Caco-2 (cell line): ENCODE measurements at places on chromosomes 11 and 22.

DNA sequence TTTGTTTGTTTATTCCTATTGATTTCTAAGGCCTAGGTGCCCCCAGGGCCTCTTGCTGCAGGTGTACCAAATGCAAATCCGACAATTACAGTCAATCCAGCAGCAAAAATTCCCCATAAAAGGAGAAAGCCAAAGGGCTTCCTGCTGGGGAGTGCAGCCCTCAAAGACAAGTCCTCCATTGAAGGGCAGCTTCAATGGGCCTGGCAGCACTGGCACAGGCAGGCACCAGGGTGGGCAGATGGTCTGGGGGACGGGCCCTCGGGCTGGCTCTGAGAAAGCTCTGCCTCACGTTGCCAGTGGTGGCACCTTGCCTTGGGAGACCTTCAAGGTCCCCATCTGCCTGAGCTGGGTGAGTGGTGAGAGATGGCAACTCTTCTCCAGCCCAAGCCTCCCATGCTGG lies 128.0 kb downstream of the DSCAML1 start:
- no peak for DNase-seq

DNA sequence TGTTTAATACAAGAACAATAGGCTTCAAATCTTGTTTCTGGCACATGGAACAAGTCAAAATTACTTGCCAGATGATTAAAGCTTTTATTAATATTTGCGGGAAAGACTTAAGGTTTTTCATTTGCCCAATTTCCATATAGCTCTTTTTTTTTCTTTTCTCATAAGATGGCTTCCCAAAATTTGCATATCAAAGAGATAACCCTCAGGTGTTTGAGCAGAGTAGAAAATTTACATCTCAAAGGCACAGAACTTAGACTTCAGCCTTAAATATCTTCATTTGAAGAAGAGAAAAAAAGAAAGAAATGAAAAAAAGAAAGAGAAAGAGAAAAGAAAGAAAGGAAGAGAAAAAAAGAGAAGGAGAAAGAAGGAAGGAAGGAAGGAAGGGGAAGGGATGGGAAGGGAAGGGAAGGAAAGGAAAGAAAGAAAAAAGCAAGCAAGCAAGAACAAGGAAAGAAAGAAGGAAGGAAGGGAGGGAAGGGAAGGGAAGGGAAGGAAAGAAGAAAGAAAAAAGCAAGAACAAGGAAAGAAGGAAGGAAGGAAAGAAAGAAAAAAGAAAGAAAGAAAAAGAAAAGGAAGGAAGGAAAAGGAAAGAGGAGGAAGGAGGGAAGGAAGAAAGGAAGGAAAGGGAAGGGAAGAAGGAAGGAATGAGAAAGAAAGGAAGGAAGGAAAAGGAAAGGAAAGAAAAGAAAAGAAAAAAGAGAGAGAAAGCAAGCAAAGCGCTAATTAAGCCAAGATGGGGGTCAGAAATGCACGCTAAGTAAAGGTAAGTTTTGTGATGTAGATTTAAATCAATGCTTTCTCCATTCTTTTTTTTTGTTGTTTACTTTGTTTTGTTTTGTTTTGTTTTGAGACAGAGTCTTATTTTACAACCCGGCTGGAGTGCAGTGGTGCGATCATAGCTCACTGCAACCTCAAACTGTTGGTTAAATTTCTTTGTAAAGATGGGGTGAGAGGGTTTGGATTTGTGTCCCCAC lies 20.2 kb upstream of the IFITM3 start:
- DNase-seq: no peak

- DNase-seq: peak; percentile 73
Observed at GRCh38 chr11:26649884-26650283, 72.0 kb downstream of the SLC5A12 start.

DNA sequence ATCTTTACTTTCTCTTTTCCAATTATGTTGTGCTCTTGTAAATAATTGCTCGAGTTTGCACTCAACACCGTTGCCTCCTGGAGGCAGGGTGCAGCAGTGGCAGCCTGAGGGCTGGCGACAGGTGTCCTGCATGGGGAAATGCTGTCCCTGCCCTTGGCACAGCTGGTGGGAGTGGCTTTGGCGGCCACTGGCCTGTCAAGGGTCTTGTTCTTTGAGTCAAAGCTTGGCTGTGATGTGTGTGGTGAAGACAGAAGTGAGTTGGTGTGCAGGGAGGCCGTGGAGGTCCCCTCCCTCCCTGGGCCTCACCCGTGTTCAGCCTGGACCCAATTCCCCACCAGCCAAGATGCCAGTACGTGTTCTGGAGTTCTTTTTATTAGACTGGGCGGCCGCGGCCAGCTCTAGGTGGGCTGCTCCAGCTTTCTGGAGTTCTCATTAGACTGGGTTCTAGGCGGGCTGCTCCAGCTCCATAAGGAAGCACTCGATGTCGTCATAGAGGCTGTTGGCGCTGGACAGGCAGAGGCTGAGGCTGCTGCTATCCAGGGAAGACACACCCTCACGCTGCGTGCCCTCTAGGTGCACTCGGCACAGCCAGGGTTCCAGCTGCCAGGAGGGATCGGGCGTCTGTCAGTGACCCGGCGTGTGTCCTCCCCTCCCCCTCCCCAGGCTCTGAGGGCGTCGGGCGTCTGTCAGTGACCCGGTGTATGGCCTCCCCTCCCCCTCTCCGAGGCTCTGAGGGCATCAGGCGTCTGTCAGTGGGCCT lies 3.4 kb downstream of the IRF7 start:
- peak; percentile 67 for DNase-seq

GRCh38 chr22:44816141-44816540 lies 63.8 kb downstream of the ARHGAP8 start:
- no peak for DNase-seq

GRCh38 chr11:114026355-114026754 lies 33.2 kb upstream of the ZBTB16 start:
- DNase-seq: peak; percentile 53

DNA sequence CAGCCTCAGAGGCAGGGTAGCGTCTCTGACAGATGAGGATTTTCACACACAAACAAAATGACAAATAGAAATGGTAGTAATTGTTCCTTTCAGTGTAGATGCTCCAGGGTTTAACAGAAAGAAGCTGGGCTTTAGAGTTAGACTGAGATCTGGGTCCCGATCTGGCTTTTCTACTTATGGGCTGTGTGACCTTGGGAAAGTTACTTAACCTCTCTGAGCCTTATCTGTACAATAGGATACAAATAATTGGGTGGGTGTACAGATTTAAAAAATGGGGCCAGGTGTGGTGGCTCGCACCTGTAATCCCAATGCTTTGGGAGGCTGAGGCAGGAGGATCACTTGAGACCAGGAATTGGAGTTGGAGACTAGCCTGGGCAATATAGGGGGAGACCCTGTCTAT lies 204.9 kb downstream of the CEP164 start:
- no peak for DNase-seq

DNA sequence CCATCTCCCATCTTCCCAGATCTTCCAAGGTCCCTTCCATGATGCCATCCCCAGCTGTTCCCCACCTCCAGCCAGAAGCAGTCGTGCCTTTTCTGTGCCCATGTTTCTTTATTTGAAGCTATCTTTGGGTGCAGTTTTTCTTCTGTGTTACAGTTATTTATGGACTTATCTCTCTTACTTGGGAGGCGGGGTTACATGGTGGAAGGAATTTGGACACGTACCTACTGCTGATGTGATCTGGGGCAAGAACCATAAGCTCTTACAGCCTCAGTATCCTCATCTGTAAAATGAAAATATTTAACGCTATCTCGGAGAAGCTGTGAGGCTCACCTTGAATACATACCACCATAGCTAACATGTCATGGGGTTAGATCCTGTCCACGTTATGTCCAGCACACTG lies 98.9 kb downstream of the ZBTB16 start:
- no peak for DNase-seq

- DNase-seq: peak; percentile 79
Observed at GRCh38 chr22:26679003-26679629, 21.7 kb downstream of the MIAT start.

GRCh38 chr11:61133956-61134662 lies 27.1 kb downstream of the VPS37C start:
- DNase-seq: no peak

GRCh38 chr11:15638386-15638787 lies 523.7 kb downstream of the INSC start:
- DNase-seq: no peak

DNA sequence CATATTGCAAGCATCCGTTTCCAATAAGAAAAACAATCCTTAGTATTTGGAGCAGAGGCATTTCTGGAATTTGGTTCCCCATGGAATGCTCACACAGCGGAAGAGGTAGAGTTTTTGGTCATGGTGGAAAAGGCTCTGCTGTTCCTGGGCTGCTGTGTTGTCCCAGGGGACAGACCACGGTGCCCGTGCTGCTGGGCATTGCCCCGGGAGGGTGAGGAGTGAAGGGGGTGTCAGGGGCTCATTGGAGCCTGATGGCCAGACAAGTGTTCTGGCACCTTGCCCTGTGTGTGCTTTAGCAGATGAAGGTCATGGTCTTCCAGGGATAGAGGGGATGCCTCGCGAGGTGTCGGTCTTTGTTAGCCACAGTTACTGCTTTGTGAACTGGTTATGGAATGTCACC lies 61.2 kb downstream of the MPPED1 start:
- DNase-seq: no peak

- DNase-seq: no peak
Observed at GRCh38 chr11:11997049-11997322, 11.4 kb downstream of the DKK3 start.

- DNase-seq: no peak
Observed at GRCh38 chr11:78427615-78428265, 10.1 kb upstream of the GAB2 start.

- DNase-seq: no peak
Observed at GRCh38 chr11:113001709-113002108, 40.5 kb downstream of the NCAM1 start.

- no peak for DNase-seq
Observed at GRCh38 chr22:49589301-49589700, 238.4 kb downstream of the BRD1 start.

DNA sequence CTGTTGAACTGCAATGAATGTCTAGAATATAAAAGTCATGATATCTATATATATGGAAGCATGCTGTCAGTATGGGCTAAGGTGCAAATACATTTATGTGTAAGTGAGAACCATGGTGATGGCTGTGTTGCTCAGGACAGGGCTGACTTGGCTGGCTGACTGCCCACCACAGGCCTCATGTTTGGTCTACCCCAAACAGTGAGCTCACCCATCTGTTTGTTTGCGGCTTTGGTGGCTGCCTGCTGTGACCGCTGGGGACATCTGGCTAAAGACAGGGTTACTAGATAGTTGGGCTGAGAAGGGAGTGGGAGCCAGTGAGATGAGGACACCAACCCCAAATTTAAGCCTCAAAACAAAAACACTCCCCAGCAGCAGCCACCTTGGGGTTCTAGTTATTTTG lies 6.3 kb downstream of the CD44 start:
- DNase-seq: no peak

GRCh38 chr11:117722082-117722481 lies 74.9 kb downstream of the DSCAML1 start:
- no peak for DNase-seq

DNA sequence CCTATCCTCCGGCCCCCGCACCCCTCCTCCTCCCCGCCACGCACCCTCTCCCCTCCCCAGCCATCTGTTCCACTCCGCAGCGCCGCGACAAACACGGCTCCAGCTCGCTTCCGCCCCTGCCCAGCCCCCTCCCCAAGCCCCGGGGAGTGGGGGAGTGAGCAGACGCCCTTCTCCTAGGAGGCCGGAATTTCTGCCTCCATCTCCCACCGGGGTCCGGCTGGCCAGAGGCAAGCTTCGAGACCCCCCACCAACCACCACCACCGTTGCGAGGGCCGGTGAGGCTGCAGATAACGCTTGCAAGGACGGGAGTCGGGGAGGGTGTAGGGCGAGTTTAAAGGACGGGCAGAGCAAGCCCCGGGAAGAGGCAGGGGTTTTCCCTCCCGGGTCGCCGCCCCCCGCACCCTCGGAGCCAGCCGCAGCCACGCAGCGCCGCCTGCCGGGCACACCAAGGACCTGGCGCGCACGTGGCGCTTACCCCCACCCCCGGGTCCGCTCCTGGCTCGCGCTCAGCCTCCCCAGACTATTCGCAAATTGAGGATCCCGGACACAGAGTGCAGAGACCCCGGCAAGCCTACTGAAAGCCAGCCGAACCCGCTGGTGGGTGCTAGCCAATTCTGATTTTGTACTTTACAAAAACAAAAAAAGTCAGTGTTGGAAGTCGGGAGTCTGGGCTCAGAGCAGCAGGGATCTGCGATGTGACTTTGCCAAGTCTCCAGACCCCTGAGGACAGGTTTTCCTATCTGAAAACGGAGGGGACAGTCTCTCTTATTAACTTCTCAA lies 22.6 kb downstream of the RTN4RL2 start:
- DNase-seq: no peak

DNA sequence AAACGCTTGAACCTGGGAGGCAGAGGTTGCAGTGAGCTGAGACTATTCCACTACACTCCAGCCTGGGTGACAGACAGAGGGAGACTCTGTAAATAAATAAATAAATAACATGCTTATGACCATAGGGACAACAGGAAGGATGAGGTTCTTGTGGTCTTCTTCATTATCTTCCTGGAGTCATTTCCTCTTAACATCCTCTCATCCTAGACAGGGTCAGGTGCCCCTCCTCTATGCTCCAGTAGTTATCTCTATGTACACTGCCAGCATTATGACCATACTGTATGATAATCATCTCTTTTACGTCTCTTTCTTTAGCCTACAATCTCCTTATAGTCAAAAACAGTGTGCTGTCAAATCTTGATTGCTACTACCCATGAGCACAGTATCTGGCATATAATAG lies 17.7 kb downstream of the RAB30 start:
- DNase-seq: no peak

- peak; percentile 92 for DNase-seq
Observed at GRCh38 chr11:17560281-17561110, 13.4 kb downstream of the OTOG start.

GRCh38 chr11:16897470-16898061 lies 116.6 kb downstream of the PLEKHA7 start:
- no peak for DNase-seq

DNA sequence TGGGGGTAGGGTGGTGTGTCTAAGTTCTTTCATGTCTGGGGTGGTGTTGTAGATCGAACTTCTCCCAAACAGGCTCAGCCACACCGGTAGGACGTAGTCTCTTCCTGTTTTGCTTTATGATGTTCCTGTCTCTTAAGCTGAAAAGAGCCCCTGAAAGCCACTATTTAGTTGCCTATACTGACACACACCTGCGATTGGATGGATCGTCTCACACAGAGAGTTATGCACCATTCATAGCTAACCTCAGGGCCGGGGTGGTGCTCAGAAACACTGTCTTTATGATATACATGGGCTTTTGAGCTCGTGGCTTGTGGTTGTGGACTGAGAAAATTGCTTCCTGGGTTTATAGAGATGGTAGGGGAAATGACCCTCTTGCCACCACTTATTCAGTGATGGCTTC lies 137.6 kb downstream of the TEAD1 start:
- no peak for DNase-seq

DNA sequence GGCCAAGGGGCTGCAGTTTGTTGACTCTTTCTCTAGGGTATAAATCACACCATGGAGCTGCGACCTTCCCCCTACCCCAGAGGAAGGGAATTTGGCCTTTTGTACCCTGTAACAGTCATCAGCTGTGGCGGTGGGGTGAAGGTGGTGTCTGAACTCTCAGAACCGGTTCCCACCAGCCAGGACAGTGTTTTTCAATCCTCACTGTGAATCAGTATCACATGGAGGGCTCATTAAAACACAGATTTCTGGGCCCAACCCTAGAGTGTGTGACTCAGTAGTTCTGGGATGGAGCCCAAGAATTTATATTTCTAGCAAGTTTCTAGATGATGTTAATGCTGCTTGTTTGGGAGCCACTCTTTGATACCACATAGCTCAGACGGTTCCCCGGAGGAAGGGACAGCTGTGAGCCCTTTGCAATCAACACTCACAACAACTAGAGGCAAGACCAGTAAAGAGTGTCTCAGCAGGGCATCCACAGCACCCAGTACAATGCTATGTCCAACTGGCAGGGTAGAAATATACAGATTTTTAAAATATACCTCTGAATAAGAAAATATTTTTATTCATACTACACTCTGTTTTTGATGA lies 43.9 kb upstream of the FAT3 start:
- no peak for DNase-seq
